ENCODE measurements at places on chromosomes 2 and 18.

DNA sequence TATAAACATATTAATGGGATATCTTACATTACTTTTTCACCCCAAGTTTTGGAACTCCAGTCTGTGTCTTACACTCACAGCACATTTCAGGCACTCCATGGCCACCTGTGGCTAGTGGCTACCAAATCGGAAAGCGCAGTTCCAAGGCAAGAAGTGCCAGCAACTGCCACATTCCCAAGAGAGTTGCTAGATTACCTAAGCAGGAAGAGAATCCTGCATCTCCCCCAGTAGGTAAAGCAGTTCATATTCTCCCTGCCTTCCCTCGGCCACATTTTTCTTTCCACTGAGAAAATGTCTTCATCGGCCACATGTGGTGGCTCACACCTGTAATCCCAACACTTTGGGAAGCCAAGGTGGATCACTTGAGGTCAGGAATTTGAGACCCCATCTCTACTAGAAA is 62.8 kb downstream of the MEX3C start:
- no peak for DNase-seq

DNA sequence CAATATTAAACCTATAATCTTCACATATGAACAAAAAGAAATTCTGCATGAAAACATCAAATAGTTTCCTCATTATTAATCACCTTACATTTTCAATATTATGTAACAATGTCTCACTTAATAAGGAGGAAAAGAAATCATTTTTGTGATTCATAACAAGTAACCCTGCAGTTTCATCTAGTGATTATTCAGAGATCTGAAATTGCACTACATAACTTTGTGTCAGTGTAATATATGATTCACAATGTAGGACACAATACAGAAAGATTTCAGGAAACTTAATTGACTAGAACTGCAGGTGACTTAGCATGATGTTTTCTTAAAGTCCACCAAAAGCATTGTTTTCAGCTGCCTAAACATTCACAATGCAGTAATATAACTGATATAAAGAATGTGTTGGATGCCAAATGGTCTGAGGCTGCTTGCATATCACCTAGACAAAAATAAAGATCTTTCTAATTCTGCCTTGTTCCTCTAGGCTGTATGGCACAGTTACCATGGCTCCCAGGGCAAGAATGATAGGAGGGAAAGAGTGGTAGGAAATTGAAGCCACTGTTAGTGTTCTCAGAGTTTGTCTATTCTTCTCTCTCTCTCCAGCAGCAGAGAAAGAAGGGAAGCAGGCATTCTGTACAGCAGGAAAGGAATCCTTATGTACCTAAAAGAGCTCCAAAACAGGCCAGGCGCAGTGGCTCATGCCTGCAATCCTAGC is 366.6 kb downstream of the FSIP2 start:
- DNase-seq = no peak

DNA sequence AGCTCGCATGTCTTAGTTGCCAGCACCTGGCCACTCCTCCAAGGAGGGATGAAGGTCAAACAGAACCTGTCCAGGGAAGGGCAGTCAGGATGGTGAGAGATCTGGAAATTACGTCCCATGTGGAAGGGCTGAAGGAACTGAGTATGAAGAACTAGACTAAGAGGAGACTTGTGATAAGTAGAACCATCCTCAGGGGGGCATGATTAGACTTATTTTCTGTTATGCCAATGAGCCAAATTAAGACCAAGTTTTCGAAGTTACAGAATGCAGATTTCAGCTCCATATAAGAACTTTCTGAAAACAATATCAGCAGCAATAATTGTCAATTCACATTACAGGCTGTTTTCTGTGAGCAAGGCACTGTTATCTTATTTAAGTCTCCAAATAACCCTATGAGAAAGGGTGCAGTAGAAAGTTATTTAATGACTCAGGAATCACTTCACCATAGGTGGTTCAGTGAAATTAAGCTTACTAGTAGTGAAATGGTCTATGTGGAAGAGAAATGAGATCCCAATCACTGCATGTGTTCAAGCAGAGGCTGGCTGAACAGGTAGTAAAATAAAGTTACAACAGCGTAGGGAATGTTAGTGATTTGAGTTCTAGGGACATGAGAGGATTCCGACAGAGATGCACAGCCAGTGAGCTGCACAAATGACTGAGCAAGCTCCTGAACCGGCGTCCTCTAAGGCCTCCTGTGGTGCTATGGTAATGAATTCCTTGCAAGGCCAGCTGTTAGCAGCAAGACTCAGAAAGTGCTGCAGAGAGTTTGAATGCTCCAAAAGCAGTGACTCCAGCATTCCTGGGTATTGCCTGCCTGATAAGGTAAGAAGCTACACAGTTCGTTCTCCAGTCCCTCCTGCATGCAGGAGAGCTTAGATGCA is 4.5 kb upstream of the DYM start:
- DNase-seq = no peak

- DNase-seq = no peak
Observed at GRCh38 chr2:108591163-108591562, 56.9 kb downstream of the LIMS1 start.

GRCh38 chr2:71610671-71611070 is 157.3 kb downstream of the DYSF start:
- peak; percentile 19 for DNase-seq

DNA sequence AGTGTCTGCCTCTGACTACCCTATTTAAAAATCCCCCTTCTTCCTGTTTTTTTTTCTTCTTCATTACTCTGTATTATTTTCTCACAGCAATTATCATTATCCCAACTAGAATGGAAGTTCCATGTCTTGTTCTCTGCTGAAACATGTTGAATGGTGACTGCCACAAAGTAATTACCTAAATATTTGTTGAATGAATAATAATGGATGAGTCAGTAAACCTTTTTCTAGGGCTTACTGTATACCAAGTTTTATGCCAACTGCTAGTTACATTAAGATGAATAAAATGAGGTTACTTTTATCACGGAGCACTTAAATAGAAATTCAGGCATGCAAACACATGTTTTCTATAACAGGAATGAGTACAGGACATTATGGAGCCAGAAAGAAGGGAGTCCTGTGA is 490.6 kb downstream of the THSD7B start:
- DNase-seq = no peak

DNA sequence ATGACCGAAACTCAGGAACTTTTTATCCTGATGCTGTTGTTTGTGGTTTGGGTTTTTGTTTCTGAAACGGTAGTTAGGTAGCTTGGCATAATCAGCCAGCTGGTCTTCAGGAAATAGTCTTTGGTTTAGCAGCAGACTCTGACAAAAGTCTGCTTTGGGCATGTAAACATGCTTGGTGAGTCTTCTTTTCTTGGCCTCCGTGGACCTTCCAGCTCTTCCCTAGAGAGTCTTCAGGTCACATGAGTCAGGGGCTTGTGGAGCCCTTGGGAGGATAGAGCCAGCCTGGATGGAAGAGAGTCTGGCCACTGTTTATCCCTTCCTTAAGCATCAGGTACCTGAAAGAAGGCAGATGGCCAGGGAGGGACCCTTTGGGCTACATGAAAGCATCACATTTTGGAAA is 154.5 kb downstream of the MGAT5 start:
- no peak for DNase-seq

DNA sequence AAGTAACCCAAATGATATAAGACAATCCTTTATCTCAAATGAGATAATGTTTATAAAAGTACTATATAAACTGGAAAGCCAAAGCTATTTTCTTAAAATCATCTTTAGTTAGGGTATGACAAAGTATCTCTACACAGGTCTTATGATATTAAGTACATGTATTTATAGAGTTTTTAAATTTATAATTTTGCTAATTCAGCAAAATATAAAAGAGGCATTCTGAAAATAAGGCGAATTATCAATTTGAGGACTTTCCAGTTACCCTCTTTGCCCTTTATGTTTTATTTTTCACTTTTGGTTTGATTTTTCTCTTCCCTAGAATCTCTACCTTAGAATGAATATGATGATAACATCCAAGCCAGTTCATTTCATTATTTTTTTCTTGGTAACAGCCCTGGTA is 115.2 kb downstream of the ZNF521 start:
- no peak for DNase-seq

DNA sequence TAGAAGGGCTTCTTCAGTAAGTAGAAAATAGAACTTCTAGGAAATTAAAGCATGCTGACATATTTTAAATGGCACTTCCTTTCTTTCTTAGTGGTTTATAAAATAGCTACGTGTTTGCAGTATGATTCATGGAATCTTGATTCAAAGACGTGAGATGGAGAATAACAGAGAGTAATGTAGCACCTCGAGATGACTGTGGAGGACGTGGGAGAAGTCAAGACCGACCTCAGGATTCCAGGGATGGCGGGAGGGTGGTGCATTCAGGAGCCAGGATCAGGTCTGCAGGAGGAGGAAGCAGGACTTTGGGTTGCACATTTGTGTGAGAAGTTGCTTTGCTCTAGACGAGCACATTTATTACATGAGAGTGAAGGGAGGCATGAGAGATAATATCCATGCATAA is 56.0 kb downstream of the DCDC2C start:
- no peak for DNase-seq

All from right hindlimb (tissue), 1 donor.